ENCODE measurements at places on chromosomes 12 and 14.

DNA sequence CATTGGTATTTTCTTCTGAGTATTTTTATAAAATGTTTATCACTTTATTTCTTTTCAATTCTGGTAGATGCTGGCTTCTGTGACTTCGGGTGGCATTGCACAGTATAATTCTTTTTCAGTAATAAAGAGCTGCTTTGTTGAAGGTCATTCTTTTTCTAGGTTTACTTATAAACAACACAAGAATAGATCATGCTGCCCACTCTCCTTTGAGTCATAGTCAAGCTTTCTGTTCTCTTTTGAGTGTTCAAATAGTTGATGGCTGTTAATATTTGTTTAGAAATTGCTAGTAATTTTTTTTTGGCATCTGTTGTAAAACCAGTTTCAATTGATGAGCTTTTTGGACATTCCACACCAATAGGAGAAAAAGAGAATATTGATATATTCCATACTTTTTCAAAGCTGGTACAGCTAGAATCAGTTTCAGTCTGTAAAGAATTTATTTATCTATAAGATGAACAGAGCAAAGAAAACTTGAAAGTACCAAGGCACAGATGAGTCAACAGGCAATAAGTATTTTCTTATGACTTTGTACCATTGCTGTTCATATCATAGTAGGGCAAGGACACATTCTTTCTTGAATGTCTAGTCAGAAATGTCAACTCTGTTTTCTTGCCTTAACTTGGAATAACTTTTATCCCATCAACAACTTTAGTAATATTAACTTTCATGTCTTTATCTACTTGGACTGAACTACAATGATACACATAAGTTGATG, 513.0 kb upstream of the SEL1L start:
- no peak for DNase-seq

- DNase-seq = no peak
Observed at GRCh38 chr12:116354534-116354933, 77.0 kb upstream of the MED13L start.

DNA sequence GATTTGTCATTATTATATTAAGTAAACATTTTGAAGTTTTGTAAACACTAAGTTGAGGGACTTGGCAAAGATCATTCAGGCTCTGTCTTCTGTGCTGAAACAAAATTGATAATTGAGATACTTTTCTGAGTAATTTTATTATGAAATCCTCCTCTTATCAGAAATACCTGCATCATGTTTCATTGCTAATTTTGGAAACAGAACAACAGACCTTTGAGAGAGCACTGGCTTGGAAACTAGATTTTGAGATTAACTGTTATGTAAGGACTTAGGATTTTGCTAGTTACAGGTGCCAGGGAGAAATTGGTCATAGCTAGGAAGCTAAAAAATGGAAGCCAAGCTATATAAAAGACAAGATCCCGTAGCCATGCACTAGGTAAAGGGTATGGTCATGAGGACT, 201.7 kb upstream of the DCN start:
- DNase-seq = no peak

- no peak for DNase-seq
Observed at GRCh38 chr12:120764816-120765215, 39.2 kb downstream of the ACADS start.

GRCh38 chr14:40204441-40205175, 772.4 kb upstream of the FBXO33 start:
- no peak for DNase-seq

- DNase-seq = no peak
Observed at GRCh38 chr14:94170136-94170535, 4.0 kb upstream of the PPP4R4 start.

DNA sequence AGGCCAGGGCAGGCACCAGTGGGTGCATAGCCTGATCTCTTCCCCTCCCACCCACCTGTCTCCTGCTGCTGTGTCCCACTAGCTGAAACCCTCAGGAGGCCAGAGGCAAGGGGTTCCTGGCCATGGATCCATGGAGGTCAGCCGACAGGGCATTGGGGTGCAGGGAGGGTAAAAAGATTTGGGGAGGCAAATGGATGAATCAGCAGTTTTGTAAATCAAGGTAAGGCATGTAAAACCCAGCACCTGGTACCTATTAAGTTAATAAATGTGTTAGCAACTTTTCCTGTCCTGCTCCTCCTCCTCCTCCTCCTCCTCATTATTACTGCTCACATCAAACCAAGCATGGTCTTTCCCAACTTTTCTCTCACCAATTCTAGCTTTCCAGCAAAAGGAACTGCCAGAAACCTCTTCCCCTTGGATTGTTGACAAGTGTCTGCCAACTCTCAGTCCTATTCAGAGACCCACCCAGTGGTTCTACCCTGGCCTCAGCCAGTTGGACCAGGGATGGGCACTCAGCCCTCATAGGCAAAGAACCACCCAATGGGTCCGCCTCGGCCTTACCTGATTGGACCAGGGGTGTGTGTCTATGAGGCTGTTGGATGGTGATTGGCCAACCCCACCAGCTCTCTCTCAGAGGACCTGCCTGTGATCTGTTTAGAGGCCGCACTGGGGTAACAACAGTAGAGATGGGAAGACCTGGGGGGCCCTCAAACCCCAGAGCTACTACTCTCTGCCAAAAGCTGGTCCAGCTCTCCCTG, 155.7 kb upstream of the GSC start:
- no peak for DNase-seq

GRCh38 chr14:75514673-75515628, 7.3 kb upstream of the BATF start:
- DNase-seq = peak; percentile 46

GRCh38 chr12:65182012-65182739, 12.8 kb downstream of the LEMD3 start:
- DNase-seq = no peak

DNA sequence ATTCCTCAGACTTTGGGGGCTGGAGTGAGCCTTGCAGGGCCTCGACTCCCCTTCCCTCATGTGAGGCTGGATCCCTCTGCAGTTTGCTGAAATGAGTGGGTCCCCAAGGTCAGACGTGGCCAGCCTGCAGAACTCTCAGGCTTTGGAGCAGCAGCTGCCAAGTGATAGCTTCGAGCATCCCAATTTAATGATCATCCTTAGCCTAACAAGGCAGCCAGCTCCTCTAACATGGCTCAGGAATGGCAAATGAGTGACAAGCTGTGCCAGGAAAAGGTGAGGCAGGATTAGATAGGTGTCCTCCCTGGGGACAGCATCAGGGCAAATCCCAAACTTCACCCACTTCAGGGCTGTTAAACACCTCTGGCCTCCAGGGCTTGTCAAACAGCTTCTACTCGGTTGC, 130.7 kb upstream of the PWP1 start:
- DNase-seq = no peak

GRCh38 chr12:92089559-92089958, 56.1 kb downstream of the BTG1 start:
- peak; percentile 63 for DNase-seq

GRCh38 chr12:47085815-47086252, 6.1 kb upstream of the AMIGO2 start:
- peak; percentile 31 for DNase-seq

- no peak for DNase-seq
Observed at GRCh38 chr14:38122241-38122640, 85.5 kb upstream of the SSTR1 start.

- DNase-seq = peak; percentile 39
Observed at GRCh38 chr14:68512088-68512487, 280.8 kb downstream of the ZFP36L1 start.

GRCh38 chr12:108793756-108794441, 62.6 kb upstream of the CORO1C start:
- DNase-seq = no peak

GRCh38 chr12:108649669-108650068, 16.0 kb upstream of the SELPLG start:
- DNase-seq = peak; percentile 46

DNA sequence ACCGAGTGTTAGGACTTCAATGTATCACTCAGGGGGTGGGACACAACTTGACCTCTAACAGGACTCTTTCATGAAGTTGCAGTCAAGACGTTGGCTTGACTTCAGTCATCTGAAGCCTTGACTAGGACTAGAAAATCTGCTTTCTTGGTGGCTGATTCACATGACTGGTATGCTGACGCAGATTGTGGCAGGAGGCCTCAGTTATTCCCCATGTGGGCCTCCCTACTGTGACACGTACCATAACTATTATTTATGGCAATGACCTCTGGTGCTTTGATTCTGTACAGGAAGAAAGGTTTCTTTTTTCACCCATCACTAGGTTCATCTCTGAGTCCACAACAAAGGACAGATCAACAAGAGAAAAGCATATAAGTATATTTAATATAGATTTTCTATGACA, 270.4 kb downstream of the NEDD1 start:
- DNase-seq = no peak

GRCh38 chr12:50734409-50735263, 29.3 kb upstream of the ATF1 start:
- no peak for DNase-seq

DNA sequence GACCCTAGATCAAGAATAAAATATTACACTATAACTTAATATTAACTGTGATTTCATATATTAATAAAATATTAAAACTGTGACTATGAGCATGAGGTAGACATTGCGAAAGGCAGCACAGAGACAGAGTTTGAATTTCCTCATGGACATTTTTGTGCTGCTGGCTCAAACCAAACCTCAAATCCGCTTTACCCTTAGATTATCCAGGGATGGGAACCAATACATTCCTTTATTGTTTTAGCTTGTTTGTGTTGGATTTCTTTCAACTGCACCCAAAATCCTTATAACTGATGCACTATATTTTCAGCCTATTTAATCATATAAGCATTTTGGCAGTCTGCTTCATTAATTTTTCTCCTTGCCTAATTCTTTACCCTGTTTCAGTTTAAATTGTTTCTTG, 436.7 kb downstream of the ATP23 start:
- DNase-seq = peak; percentile 3

All from fibroblast of gingiva (primary cell).